Pancreas (tissue), 10 donors: ENCODE measurements at places on chromosomes 4 and X.

GRCh38 chr4:124918559-124919122 is 206.1 kb upstream of the ANKRD50 start:
- DNase-seq, result no peak

DNA sequence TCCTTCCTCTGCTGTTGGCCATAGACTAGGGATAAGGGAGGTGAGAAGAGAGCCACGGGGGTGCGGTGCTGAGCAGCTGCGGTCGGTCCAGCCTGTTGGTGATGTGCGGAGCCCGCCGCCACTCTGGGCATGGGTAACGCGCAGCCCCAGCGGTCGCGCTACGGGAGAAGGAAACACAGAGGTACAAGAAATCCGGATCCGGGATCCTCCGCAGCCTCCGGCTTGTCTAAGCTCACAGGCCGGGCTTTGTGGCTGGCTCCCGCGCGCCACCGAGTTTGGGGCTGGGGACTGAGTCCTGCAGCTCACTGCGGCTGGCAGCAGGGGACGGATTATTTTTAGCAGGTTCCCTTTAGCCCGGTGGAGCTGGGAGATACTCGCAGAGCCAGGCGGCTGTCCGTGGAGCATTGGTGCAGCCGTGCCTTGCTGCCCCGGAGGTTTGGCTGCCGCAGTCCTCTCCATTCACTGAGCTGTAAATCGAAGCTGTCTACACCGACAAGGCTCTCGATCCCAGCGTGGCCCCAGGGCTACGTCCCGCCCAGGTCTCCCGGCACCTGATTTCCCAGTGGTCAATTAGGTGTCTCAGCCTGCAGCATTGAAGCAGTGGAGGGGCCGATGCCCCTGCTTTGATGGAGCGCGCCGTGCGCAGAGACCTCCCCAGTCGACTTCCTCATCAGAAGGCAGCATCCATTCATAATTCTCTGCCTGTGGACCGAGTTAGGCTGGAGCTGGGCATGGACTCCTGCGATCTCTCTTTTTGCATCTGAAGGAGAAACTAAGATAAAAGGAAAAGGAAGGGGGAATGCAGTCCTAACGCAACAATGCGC is 81.9 kb upstream of the SCML1 start:
- no peak for DNase-seq

DNA sequence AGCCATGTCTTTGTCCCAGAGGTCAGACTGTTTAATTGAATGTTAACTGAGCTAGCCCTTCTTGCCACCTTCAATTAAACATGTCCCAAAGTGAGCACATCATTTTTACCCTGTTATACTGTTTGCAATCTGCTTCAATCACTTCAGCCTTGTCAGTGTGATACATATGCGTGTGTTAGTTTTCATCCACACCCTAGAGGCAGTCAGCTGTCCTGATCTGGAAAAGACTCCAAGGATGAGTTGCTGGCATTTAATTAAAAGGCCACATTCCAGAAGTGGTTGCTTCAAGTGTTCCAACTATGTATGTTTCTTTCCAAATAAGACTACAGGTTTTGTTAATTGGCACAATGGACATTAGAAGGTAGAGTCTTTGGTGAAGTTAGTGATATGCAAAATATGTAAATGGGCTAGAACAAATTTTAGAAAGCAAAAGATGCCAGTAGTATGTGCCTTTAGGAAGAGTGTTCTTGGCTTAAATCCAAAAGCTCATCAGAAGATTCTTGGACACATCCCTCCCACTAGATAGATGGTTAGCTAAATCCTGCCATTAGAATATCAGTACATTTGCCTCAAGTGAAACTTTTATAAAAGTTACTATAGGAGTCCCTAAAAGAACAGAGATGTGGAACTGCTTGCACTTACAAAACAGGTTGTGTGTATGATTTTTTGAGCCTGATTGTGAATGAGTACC is 79.5 kb upstream of the SLIT2 start:
- no peak for DNase-seq

GRCh38 chrX:9234315-9234714 is 200.4 kb upstream of the FAM9B start:
- no peak for DNase-seq

DNA sequence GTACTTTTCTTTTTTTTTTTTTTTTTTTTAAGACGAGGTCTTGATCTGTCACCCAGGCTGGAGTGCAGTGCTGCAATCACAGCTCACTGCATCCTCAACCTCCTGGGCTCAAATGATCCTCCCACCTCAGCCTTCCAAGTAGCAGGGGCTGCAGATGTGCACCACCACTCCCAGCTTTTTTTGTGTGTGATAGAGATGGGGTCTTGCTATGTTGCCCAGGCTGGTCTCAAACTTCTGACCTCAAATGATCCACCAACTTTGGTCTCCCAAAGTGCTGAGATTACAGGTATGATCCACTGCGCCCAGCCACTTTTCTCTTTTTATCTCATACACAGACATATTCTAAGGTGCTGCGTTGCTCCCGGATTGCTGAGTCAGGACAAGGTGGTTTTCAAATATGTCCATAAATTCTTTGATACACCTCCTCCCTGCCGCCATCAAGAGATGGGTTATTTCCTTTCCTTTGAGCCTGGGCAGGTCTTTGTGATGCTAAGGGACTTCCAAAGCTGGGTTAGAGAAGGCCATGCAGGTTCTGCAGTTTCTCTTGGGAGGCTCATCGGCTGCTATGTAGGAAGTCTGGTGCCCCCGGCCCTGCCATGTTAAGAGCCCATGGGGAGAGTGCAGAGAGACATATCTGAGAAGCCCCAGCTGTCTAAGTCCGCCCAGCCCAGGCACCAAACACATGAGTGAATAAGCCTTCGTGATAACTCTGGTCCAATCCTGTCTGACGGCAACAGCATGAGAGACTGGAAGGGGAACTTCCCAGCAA is 8.4 kb upstream of the PLA2G12A start:
- no peak for DNase-seq

- no peak for DNase-seq
These were observed 193.6 kb upstream of the BANK1 start for GRCh38 chr4:101596781-101597552.

DNA sequence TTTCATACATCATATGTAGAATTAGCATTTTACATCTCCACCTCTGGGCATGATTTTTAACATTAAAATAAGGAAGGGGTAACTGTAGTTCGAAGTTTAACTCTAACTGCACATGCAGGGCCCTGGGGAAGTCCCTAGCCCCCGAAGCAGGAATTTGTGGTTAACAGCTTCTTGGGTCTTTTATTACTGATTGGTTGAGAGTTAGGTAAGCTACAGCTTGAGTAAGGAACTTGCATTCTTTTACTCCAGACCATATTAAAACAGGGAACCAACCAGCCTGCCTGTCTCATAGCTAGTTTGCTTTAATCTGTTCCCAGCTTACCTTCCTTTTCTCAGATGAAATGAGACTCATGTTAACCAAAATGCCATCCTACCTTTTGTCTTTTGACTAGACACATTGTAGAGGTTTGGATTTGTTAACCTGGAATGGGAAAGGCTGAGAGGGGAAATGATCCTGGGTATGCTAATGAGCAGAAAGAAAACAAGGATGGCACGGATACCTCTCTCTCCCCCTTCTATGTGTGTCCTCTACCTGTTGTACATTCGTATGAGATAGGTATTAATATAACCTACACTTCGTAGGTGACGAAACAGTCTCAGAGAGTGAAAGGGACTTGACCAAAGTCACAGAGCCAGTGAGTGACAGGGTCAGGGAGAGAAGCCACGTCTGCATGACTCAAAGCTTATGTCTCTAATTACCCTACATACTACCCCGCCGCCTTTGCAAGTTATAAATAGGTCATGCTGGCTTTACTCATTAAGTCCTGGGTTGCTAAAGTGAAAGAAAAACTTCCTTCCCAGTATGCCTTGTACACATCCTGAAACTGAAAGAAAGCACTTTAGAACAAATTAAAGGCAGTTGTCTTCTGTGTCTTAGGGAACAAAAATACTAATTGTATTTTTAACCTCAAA is 119.5 kb upstream of the AFF2 start:
- no peak for DNase-seq

GRCh38 chr4:53861856-53862610 is 202.4 kb downstream of the CHIC2 start:
- no peak for DNase-seq

DNA sequence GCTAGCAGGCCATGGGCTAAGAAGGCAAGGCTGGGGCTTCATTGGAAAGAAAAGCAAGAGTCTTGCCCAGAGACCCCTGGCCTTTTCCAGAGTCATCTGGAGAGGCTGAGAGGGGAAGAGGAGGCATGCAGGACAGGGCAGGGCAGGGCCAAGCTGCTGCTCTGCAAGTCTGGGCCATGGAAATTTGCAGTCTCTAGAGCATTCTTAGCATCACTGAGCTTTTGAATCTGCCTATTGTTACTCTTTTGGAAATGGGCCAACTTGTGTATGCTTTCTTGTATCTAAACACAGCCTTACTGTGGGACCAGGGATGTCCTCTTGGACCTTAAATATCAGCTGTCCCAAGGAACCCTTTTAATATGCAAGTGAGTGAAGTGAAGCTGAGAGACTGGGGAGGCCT is 560.5 kb downstream of the MID1IP1 start:
- DNase-seq, result no peak

GRCh38 chr4:182174979-182175378 is 68.2 kb upstream of the TENM3 start:
- DNase-seq, result no peak

DNA sequence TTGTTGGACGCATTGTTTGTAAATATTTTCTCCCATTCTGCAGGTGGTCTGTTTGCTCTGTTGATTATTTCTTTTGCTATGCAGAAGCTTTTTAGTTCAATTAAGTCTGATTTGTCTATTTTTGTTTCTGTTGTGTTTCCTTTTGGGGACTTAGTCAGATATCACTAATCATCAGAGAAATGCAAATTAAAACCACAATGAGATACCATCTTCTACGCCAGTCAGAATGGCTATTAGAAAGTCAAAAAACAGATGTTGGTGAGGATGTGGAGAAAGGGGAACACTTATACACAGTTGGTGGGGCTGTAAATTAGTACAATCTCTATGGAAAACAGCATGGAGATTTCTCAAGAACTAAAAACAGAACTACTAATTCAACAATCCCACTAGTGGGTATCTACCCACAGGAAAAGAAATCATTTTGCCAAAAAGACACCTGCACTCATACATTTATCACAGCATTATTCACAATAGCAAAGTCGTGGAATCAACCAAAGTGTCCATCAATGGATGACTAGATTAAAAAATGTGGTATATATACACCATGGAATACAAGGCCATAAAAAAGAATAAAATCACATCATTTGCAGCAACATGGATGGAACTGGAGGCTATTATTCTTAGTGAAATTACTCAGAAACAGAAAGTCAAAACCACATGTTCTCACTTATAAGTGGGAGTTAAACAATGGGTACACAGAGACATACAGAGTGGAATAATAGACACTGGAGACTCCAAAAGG is 8.1 kb downstream of the COQ2 start:
- no peak for DNase-seq

DNA sequence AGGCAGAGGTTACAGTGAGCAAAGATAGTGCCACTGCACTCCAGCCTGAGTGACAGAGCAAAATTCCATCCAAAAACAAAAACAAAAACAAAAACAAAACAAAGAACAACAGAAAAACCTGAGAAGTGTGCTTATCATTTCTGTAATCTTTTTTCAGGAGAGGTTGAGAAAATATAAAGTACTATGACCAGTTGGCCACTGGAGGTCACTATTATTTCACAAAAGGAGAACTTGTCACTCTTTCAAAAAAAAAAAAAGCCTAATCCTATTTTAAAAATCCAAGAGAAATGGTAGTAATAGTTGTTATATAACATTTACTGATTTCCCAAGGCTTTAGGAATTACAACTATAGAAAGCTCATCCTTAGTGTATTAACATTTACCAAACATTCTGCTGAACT is 24.9 kb upstream of the RNF150 start:
- DNase-seq, result no peak

DNA sequence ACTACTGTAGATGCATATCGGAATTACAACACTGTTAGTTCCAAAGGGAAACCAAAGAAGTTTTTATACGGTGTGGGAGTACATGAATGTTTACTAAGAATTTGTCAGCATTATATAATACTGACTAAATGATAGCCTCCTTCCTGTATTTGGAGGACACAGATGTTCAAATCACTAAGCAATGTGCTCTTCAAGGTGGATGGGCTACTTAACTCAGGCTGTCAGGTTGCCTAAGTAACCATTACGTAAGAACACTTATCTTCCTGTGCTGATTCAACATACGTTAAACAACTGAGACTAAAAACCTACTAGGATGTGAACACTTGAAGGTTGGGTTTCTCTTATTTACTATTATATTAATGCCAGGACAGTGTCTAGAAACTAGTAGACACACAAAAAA is 81.9 kb upstream of the HPGD start:
- no peak for DNase-seq

- no peak for DNase-seq
These were observed 15.3 kb upstream of the BEND4 start for GRCh38 chr4:42167709-42168108.

DNA sequence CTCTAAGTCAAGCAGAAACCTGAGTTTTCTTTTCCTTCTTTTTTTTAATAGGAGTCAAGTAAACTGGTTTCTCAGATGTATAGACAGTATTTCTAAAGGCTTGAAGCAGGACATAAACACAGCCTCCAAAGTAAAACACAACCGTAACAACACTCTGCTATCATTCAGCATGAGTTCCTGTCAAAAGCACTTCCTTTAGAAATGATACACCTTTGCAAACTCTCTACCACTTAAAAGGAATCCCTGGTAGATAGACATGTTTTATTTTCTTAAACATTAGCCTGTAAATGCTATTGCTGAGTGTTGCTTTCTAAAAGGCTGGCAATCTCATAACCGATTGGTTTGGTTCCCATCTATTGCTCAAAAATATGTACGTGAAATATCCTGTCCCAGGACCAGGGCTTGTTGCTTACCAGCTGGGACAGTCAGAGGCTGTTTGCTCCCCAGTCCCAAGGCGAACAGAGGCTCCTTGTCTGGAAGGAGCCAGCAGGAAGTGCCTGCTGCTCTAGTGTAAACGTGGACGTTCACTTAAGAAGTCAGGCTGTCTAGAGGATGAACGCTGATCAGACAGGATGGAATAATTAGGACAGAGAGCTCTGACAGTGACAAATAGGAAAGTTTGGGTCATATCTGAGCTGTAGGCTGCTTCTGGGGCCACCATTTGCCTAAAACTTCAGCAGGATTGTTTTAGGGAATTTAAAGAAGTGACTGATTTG is 173.9 kb upstream of the KLF3 start:
- DNase-seq, result no peak

DNA sequence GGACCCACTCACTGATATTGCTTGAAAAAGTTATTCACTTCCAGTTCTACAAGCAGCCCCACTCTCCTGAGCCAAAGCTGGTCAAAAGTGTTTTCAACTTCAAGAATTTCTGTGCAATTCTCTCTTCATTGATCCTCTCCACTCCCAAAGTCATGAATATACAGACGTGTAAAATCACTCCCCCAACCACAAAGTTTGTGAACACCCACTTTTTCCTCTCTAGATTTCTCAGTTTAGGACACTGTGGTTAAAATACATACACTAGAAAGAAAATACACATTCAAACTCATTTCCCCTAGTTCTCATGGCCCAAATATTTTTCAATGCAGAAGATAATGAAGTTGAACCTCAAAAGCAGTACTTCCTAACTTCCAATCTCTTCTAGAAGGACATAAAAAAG is 116.3 kb downstream of the MSN start:
- DNase-seq, result no peak

GRCh38 chr4:180057891-180058671 is 2185.1 kb upstream of the TENM3 start:
- DNase-seq, result peak; percentile 80
